AG04450 (cell line): ENCODE measurements at places on chromosomes 16 and 17. TPM values are rescaled to one million over a fixed set of nuclear protein-coding genes. Genes with fewer than 3 reads are reported as not detected.

GRCh38 chr17:609232-609810 lies 105.3 kb downstream of the VPS53 start:
- no peak for DNase-seq

DNA sequence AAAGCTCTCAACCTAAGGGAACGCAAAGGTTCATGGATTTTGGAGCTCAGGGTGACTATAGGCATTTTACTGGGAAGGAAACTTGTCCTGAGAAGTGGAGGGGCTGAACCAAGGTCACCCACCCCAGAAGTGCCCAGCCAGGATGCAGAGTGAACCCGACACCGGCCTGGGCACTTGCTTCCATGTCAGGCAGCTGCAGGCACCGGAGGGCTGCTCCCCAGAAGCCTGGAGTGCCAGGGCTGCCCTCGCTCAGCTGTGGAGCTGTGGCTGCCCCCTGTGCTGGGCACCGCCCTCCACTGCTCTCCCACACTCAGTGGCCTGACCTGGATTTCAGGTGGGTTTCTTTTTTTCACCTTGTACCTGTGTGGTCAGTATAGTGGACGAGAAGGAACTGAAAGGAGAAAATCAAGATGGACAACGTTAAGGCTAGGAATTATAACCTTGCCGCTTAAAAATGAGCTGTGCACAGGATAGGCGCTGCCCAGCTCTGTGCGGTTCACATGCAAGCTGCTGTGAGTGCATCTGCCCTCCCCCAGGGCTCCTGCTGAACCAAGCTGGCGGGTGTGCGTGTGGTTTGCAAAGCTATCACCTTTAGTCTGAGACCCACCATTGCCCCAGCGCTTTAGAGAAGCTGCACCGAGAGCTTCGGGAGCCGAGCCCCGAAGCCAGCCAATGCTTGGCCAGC lies 2.2 kb downstream of the MAPK8IP3 start:
- DNase-seq, result no peak

DNA sequence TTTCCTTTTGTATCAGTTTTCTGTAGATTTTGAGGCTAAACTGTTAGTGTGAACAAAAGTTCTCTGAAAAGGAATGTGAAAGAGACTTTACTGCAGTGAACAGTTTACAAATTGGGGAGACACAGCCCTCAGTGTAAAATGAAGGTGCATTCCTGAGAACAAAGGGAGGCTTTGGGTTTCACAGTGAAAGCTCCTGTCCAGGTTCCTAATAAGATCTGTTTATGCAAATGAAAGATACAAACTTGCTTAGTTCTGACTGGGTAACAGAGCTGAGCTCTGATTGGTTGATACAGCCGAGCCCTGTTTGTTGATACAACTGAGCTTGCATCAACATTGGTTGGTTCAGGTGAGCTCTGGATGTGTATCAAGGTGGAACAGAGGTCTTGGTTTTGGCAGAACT lies 8.3 kb upstream of the CDRT15 start:
- no peak for DNase-seq

GRCh38 chr16:65672960-65673359 lies 551.1 kb upstream of the CDH11 start:
- DNase-seq, result no peak

- DNase-seq, result no peak
Observed at GRCh38 chr17:18121144-18121910, 12.8 kb downstream of the MYO15A start.

The LGALS9B gene
- polyA plus RNA-seq, result not detected in 2 replicates

The TPSD1 gene
- not detected in 2 replicates for polyA plus RNA-seq

The MYL4 gene
- polyA plus RNA-seq, result 0.17 and 0.19 TPM in 2 replicates

GRCh38 chr16:49589544-49590031 lies 216.0 kb downstream of the C16orf78 start:
- DNase-seq, result no peak

GRCh38 chr16:12784076-12784475 lies 19.6 kb downstream of the CPPED1 start:
- DNase-seq, result no peak
